Posterior vena cava (tissue), 2 donors: ENCODE measurements at places on chromosomes 6 and 20. TPM values are rescaled to one million over a fixed set of nuclear protein-coding genes. Genes with fewer than 3 reads are reported as not detected.

DNA sequence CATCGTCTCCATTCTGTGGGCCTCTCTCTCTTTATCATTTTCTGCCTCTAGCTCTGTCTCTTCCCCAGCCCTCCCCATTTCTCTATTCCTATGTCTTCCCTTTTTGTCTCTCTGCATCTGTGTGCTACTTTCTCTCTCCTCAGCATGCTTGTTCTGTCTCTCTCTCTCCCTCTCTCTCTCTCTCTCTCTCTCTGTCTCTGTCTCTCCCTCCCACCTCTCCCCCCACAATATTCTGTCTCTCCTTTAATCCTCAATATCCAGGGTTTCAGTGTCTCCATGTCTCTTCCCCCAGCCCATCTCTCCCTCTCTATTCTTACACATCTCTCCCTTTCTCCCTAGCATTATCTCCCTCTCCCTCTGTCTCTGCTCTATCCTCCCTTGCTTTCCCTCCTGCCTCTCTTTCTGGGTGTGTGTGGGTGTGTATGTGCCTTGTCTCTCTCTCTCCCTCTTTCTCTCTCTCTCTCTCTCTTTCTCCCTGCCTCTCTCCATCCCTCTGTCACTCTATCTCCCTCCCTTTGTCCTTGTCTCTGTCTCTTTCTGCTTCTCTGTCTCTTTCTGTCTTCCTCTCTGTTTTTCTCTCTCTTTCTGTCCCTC lies 76.9 kb upstream of the SIRPA start:
- no peak for DNase-seq

DNA sequence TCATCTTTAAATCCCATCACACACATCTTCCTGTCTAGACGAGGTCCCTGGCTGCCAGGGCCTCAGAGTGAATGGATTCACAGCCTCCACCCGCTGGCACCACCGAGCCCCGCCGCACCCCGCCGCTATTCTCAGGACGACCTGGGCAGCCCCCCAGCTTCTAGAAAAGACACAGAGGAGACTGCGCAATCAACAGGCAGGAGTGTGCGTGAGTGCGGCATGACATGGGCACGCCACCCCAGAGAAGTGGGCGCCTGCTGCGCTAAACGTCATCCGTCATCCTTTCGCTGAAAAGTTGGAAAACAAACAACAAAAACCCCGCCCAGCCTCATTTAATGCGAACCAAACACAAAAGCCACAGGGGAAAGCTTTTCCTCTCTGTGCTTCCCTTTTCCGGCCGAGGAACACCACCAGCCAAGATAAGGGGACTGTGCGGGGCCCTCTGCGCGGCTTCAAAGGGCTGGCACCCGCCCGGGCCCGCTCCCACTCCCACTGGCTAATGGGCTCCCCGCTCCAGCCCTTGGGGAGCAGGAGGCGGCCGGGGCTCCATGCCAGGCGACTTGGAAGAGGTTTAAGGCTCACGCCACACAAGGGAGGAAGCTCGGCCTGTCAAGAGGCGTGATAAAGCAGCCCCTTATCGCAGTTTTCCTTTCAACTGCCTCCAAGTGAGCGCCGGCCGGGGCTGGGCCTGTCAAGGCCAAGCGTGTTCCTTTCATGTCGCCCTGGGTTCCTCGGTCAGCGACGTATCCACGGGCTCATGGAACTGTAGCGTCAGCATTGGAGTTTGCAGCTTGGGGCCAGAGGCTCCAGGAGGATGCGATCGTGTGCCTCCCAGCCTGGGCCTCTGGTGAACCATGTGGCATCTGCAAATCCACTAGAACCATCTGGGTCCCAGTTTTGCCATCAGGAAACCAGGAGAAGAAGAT lies 50.1 kb downstream of the NFATC2 start:
- DNase-seq: peak; percentile 88

HCRTR2 gene
- not detected for total RNA-seq

GRCh38 chr6:36691011-36691410 lies 6.6 kb upstream of the RAB44 start:
- DNase-seq: no peak

- peak; percentile 74 for DNase-seq
Measured at GRCh38 chr6:93416571-93417420, 2.6 kb downstream of the EPHA7 start.

GRCh38 chr6:42392833-42393232 lies 58.9 kb downstream of the TRERF1 start:
- no peak for DNase-seq

DNAH8 gene
- 0.71 TPM for total RNA-seq

GRCh38 chr6:44489910-44490604 lies 102.6 kb downstream of the CDC5L start:
- DNase-seq: no peak

RIMS1 gene
- total RNA-seq: 23.0 TPM

DNA sequence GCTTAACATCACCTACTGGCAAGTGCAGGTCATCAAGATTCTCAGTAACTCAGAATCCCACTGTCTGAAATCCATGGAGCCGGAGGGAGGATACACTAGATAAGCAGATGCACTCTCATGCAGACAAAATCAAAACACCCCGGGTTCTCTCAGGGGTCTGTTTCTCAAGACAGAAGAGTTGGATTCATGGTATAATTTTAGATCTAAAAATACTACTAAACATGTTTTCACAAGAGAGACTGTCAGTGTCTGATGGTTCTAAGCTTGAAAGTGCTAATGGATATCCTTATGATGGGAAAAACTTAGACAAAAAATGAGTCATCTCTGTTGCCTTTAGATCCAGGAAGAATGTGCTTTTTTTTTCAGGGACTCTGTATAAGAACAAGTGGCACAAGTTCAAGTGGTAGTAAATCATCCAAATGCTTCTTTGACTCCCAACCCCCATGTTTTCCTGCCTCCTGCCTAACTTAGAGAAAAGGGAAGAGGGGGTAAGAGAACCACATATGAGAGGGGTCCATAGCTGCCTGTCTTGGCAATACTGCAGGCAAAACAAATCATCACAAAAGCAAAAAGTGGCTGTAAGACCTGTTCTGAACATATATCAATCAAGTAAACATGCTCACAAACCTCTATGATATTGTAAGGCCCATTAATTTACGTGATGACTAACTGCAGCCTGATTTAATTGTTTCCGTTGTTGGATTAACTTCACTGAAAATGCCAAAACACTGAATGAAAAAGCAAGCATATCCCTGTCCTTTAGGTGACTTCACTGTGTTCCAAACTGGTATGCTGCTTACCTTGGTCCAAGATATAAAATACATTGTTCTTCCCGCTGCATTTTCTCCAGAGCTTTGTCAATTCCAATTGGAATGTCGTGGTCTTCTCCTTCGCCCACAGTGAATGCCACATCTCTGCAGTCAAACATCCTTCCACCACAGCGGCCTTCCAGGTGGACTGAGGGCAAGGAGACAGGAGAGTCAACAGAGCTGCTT lies 84.0 kb upstream of the TULP1 start:
- no peak for DNase-seq

DNA sequence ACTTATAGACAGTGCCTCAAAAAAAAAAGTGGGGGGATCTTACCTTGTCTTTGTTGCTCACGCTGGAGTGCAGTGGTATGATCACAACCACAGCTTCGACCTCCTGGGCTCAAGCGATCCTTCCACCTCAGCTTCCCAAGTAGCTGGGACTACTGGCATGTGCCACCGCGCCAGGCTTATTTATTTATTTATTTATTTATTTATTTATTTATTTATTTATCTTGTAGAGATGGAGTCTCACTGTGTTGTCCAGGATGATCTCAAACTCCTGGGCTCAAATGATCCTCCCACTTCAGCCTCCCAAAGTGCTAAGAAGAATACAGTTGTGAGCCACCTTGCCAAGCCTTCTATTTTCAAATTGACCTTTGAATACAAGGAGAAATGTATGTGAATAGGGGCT lies 553.0 kb upstream of the BTBD3 start:
- DNase-seq: no peak

DNA sequence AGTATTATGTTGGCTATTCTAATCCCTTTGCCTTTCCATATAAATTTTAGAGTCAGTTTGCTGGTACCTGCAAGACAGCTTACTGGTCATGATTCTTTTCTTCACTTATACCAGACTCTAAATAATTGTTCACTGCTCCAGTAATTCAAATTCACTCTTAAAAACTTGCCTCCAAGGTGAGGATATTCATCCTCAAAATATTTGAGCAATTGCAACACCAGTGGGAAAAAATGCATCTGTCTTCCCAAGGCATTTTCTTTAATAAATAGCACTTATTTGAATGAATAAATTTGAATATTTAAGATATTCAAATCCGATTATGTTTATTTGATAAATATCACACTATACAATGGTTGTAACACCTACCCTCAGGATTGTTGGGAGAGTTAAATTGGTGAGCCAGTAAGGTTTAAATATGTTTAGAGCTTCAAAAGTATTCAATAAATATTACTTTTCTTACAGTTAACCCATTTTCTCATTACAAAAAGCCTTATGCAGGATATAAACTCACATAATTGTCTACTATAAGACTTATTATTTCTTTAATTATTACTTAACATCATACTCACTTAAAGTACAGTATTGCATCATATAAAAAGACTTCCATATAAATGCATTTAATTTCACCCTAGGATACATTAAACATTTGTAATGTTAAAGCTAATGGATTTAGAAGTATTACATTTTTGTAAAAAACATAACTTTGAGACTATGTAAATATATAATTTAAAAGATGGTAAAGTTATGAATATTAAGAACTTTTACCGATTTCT lies 285.6 kb downstream of the SAMD5 start:
- no peak for DNase-seq

DNA sequence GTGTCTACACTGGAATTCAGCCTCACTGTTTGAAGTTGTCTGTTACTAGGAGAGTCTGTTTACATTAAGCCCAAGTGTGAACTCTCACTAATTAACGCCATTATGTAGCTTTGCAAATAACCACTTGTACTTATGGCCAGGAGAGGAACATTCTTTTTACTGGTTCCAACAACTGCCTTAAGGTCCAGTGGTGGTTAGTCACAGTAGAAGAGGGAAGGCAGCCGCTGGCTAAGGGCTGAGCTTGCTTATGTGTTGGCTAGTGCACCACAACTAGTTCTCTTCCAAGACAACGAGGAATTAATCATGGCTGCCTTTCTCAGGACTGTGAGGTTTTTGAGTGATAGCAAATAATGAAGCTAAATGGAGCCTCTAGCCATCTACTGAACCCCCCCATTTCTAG lies 14.9 kb upstream of the SLC22A23 start:
- DNase-seq: no peak

PDE7B gene
- total RNA-seq: 7.2 TPM

DNA sequence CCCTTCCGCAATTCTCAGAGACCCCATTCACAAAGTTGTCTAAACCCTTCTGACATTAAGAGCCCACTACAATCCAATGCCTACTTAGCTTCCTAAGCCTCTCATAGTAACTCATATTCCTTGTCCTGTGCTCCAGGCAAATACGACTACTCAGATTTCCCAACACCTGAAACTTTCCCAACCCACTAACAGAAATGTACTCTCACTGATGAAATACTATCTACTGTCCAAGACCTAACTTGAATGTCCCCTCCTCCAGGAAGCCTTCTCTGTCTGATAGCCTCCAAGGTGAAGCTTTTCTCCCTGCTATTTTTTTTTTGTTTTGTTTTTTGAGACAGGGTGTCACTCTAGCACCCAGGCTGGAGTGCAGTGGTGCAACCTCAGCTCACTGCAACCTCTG lies 30.4 kb downstream of the GPLD1 start:
- no peak for DNase-seq

ZBTB22 gene
- 15.7 TPM for total RNA-seq

- no peak for DNase-seq
Measured at GRCh38 chr6:142725024-142725770, 219.8 kb downstream of the HIVEP2 start.

GRCh38 chr6:6892744-6893583 lies 214.8 kb upstream of the RREB1 start:
- DNase-seq: no peak

LY6G6C gene
- total RNA-seq: not detected

DNA sequence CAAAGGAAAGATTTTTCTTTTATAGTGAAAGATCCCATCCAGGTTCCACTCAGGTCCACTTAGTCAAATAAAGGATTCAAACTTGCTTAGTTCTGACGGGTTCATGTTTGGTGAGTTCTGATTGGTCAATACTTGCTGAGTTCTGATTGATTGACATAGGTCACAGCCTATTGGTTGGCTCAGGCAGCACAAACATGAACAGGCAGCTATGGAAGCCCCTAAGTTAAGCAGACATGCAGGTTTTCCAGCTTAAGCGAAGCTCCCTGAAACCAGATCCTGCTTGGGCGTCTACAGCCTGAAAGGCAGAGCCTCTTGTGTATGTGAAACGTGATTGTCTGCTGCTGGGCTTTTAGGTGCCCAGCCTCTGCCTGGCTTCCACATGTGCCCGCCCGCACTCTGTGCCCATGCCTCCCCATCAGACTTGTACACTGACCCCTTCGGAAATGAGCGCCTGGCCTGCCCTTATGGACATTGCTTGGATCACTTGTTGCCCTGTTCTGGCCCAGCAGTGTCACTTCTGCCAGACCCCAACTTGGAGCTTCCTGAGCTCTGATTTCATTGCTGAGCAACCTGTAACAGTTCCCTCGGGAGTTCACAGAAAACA lies 45.4 kb upstream of the ECI2 start:
- DNase-seq: no peak

DXO gene
- total RNA-seq: 15.5 TPM

SLC22A7 gene
- not detected for total RNA-seq

DNA sequence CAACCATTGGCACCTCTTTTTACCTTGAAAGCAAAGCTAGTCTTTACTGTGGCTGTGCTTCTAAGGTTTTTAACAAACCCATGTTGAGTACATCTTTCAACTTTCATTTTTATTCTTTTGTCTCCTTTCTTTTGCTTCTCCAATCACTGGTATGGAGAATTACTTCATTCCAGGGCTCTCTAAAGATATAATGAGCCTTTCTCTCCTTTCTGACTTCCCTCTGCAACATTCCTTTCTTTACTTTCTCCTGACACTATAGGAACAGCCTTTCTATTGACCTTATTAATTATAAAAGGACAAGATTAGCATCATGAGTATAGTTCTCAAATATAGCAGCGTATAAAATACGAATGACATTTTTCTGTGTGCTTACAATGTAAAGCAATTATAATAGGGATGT lies 23.1 kb upstream of the KIAA0408 start:
- no peak for DNase-seq

- DNase-seq: no peak
Measured at GRCh38 chr20:7627734-7628663, 312.3 kb downstream of the HAO1 start.

GRCh38 chr6:163956571-163957407 lies 542.3 kb downstream of the QKI start:
- DNase-seq: peak; percentile 92

- no peak for DNase-seq
Measured at GRCh38 chr6:40726853-40727252, 139.7 kb upstream of the LRFN2 start.

- DNase-seq: no peak
Measured at GRCh38 chr6:92362404-92362803, 1057.0 kb downstream of the EPHA7 start.

DNA sequence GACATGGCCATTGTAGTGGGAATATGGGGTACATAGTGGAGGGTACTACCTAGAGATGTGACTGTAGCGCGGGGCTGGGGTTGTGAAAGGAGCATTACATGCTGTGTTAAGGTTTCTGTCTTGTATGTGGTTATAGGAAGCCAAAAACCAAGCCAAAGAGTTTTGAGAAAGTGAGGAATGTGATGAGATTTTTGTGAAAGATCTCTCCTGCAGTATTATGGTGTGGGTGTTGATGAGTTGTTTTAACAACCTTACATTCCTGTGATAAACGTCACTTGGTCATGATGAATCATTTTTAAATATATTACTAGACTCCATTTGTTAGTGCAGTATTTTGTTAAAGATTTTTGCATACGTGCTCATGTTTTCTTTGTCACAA lies 48.9 kb downstream of the ZFAND3 start:
- no peak for DNase-seq
